SHP77 (cell line): ENCODE measurements at places on chromosomes 5 and 9.

GRCh38 chr5:118554981-118555380 is 433.4 kb downstream of the DTWD2 start:
- no peak for DNase-seq

DNA sequence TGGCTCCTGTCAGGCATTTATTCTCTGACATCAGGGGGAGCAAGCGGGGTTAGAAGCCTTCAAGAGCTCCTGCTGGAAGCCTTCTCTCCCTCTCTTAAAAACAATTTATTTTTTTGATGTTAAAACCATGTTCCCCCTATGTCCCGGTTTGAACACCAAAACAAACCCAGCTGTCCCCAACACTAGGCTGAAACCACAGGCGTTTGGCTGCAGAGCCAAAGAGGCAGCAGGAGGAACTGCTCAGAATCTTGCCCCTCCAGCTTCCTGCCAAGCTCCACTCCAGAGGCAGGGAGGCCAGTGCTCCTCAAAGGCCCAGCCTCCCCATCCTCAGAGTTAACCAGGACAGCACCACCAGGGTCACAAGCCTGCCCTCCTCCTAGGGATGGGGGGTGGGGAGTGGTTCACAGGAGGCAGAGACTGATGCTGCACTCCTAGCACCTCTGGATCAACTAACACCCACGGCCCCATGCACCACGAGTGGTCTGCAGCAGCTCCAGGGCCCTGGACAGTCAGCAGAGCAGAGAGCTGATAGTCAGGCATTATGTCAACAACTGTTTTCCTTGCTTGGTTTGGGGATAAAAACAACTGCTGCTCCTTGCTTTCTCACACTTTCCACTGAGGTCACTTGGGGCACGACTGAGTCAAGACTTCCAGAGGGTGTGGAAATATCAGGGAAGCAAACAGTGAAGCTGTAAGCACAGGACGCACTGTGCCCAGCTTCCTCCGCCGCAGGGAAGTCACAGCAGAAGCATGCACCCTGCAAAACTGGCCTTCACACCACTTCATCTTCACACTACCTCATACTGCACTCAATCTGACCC is 96.5 kb upstream of the ADRA1B start:
- DNase-seq: no peak

DNA sequence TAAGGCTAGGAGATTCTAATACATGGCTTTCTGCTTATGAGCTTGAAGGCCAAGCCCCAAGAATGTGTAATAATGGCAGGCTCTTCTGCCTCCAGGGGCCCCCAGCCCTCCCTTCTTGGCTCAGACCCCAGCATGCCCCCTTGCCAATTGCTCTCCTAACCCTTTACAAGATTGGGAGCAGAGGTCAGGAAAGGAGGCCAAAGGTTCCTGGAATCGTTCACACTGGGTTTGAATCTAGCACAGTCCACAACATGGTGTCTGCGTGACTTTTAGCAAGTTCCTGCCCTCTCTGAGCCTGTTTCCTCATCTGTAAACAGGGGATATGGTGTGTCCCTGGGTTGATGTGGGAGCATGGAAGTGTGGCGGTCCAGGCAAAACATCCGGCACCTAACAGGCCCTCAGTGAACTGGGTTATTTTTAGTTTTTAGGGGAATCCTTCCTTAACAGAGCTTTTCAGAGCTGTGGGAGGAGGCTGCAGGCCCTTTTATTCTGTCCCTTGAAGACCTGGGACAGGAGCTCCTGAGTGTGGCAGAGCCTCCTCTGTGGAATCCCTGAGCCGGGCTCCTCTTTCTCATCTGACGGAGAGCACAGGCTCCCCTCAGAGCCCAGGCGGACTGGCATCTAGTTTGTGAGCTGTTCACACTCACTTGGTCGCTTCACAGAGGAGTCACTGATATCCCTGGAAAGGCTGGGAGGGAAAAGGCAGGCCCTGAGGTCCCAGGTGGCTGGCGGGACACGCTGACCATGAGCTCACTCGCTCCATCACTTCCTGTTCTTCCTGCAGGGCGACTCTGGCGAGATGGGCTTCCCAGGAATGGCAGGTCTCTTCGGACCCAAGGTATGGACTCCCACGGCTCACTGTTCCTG is 23.4 kb upstream of the ORM1 start:
- DNase-seq: no peak

- DNase-seq: no peak
Measured at GRCh38 chr5:75756981-75757380, 39.7 kb upstream of the POC5 start.

DNA sequence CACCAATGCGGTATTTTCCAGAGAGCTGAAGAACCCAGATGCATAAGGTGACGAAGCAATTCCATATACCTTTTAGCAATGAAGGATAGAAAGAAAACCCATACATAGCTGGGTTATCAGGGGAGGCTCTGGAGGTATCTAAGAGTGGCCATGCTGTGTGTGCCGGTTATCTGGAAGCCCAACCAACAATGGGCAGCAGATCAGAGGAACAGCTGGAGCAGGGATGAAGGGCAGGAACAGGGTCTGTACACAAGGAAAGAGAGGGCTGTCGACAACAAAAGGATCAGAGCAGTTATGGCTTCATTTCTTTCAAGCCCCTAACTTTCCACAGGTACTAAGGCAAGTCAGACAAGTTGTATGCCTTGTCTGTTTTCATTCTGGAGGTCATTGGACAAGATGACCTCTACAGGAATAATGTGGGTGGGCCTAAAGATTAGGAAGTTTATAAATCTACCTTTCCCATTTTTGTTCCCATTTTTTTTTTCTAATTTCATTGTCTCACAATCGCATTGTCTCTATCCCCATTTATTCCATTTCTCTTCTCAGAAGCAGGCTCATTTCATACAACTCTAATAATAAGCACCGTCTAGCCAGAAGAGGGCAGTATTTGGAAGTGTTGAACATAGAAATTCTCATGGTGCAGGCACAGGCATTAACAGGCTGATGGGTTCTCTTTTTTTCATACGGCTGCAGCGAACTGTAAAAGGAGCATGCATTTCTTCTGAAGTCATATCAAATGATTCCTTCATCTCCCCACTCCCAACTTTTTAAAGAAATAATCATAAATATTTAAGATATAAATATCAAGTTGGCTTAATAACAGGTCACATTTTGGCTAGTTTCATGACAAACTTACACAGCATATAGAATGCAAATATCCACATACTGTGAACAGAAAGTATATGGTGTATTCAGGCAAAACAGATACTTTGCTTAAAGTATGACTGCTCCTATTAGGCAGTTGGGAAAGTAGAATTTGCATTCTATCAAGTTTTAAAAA is 63.5 kb downstream of the ZNF474 start:
- DNase-seq: peak; percentile 75

- no peak for DNase-seq
Measured at GRCh38 chr5:61604076-61605025, 272.3 kb downstream of the ZSWIM6 start.
